Stimulated activated CD4-positive, alpha-beta T cell treated with anti-CD3 and anti-CD28 coated beads, TNF-alpha, amount 100 ng/mL, for 1 hour (primary cell): ENCODE measurements at places on chromosomes 3 and 15.

GRCh38 chr15:39419651-39420050 is 161.2 kb upstream of the THBS1 start:
- no peak for DNase-seq

DNA sequence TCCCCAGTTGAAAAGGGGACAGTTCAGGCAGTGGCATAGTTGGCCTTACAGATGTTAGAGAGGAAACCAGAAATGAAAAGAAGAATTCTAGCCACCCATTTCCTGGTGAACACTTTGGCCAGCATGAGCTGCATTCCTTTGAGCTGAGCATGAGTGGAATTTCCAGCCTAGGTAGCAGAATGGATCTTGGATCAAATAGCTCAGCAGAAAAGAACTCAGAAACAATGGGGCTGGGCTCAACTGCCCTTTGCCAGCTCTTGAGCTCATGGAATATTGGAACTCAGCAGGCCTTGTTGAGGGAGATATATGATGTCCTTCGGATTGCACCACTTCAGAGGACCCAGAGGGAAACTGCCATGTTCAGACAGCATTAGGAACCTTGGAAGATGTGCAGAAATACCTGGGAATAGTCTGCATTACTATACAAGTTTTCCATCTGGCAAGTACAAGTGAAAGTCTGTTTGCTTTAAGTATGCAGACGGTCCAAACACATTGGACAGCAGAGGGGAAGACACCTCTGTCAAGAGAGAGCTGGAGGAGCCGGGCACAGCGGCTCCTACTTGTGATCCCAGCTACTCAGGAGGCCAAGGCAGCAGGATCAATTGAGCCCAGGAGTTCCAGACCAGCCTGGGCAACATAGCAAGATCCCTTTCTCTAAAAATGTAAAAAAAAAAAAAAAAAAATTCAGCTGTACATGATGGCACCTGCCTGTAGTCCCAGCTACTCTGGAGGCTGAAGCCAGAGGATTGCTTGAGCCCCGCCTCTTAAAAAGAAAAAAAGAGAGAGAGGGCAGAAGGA is 3.1 kb upstream of the CDV3 start:
- DNase-seq = no peak

DNA sequence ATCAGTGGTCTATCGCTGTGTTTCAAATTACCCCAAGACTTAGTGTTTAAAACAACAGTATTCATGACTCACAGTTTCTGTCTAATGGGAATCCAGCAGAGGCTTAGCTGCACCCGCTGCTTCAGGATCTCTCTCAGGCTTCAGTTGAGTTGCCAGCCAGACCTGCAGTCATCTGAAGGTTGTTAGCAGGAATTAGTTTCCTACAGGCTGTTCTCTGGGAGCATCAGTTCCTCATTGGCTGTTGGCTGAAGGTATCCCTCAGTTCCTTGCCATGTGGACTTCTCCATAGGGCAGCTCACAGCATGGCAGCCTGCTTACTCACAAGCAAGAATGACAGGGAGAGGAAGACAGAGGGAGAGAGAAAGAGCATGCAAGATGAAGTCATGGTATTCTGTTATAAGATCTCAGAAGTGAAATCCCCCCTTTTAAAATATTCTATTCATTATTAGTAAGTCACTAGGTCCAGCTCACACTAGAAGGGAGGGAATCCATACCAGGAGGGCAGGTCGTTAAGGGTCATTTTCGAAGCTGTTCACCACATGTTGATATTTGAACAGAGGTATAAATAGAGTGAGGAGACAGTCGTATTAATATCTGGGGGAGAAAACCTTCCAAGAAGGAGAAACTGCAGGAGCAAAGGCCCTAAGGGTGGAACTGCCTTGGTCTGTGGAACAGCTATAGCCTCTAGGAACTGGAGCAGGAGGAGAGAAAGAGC is 473.9 kb upstream of the PPP2R3A start:
- no peak for DNase-seq

DNA sequence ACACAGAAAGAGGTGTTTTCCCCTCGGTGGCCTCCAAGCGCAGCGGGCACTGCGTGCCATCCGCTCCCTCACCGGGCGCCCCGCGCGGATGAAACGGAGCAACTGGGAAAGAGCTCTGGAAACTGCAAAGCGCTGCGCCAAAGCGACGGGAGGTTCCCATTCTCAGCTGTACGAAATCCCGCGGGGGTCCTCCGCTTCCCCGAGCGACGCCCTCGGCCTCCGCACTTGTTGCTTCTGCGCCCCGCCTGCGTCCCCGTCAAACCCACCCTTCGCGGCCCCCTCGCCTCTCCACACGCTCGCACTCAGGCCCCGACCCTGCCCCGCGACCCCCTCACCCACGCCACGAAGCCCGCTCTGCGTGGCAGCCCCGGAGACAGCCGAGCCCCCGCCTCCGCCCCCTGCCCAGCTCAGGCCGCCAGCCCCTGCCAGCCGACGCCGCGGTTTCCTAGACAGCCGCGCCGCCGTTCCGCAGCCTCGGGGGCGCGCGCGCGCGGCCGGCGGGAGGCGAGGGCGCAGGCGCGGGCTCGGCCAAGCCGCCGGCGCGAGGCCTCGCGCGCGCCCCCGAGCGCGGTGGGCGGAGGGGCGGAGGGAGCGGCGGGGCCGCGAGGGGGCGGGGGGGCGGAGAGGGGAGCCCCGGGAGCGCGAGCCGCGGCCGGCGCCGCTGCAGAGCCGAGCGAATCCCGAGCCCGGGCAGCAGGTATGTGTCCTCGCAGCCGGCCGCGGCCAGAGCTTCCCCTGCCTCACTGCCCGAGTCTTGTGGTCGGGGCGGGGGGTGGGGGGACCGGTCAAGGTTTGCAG is at the start of gene TMEM266:
Gene TMEM266, plus strand, starts transcription at position 666 of the 798 bp plus-strand sequence. CDS start 74,279 bp downstream, outside the sequence.
- DNase-seq = no peak

GRCh38 chr3:59424268-59425010 is 374.6 kb upstream of the CFAP20DC start:
- no peak for DNase-seq

GRCh38 chr3:71206305-71207165 is 377.0 kb downstream of the FOXP1 start:
- DNase-seq = no peak

GRCh38 chr3:132032959-132033358 is 1.9 kb downstream of the CPNE4 start:
- DNase-seq = no peak

DNA sequence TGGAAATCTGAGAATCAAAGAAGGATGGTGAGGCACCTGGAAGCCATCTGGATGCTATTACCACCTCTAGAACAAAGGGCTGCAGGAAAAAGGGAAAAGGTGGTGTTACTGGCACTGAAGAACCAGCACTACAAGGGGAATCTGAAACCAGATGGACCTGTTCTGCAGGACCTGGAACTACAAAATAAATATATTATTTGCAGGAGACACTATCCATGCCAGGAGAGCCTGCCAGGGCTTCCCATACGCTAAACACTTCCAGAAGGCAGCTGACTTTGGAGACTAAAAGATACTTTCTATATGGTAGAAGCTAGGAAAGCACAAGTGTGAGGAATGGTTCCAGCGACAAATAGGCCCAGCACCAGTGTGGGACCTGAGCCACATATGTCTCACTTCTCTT is 83.4 kb upstream of the POU1F1 start:
- DNase-seq = no peak

DNA sequence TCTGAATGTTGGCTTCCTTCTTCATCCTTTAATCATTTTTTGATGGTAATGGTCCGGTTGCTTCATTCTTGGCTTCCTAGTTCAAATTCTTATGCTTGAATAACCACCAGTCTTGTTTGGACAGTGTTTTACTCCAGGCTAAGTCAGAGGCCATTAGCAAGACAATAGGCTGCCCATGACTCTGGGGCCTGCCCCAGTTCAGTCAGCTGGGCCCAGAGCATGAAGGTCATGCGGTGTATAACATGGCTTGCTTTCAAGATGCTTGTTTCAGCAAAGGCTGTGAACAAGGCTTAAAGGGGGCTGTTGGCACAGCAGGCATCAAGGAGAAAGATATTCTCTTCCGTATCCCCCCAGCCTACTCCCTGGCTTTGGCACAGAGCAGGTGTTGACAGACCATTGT is 13.7 kb downstream of the TM4SF18 start:
- DNase-seq = no peak

DNA sequence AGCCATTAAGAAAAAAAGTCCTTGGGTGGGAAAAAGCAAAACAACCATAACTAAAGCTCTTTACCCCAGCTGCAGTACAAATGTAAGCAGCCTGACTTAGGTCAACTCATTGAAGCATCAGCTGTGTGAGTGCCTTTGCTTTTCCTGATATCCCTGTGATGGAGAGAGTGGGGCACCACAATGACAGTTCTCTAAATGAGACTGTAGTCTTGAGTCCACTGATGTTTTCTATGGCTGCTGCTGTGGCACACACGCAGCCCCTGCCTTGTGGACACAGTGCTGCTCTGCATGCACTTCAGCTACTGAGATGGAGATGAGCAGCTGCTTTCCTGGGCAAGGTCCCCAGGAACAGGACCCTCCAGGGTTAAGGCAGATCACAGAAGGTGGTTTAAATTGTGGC is 173.2 kb downstream of the KCNAB1 start:
- no peak for DNase-seq

DNA sequence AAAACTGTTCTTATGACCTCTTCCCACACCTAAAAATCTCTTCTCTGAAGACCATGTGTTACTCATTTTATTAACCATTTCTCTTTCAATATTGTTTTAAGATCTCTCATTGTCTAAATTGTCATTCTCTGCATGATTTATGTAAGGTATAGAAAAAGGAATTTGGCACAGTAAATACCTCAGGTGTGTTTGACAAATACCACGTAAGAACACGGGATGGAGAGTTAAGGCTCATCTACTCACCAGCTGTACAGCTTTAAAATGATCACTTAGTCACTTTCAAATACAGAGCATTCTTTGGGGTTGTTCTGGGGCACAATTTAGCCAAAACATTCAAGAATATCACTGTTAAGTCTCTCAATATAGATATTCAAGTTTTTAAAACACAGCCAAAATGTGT is 627.1 kb downstream of the MCTP2 start:
- no peak for DNase-seq

GRCh38 chr3:9862391-9863057 is 17.5 kb downstream of the CIDEC start:
- no peak for DNase-seq

GRCh38 chr3:72655723-72656122 is 192.5 kb downstream of the SHQ1 start:
- no peak for DNase-seq

- DNase-seq = no peak
Observed at GRCh38 chr3:116165135-116165534, 280.2 kb downstream of the LSAMP start.

DNA sequence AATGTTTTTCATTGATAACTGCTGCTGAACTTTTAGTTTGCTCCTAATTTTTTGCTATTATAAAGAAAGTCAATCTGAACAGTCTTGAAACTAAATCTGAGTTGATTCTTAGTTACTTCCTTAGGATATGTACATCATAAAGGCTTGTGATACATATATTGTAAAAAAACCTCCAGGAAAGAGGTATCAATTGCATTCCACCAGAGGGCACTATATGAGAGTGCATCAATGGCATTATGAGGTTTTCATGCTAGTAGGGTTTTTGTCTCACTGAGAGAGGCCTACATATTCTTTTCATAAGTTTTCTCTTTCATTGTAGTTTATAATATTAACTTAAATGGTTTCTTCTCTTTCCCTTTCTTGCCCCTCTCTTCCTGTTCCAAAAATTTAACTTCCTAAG is 46.9 kb downstream of the PIK3R4 start:
- DNase-seq = no peak

DNA sequence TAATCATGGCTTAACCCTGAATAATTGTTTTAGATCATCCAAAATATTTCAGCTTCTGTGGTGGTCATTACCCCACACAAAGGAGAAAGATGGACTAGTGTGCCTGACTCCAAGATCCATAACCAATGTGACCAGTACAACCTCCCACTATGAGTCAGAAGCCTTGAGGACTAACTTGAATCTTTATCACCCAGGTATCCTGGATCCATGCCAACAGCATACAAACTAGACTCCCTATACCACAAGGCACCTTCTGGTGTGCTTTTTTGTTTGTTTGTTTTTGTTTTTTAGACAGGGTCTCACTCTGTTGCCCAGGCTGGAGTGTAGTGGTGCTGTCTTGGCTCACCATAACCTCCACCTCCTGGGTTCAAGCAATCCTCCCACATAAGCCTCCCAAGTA is 317.7 kb downstream of the VPS13C start:
- no peak for DNase-seq

- DNase-seq = no peak
Observed at GRCh38 chr3:184377374-184377773, 633 bp downstream of the THPO start.

DNA sequence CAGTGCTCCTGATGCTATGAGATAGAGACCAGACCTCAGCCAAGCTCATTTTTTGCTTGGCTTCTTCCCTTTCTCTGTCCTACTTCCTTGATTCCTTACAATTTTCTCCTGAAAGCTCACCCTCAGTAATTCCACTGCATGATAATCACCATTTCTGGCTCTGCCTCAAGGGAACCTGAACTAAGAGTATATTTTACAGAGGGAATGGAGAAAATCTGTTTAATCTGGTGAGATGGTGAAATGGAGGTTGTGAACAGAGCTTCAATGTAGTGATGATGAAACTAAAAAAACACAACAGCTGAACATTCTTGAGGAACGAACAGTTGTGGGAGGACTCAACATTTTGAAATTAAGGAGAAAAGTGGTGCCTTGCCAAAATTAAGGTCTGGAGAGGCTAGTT is 16.3 kb downstream of the HHLA2 start:
- DNase-seq = no peak

GRCh38 chr15:81386947-81387346 is 12.9 kb upstream of the TMC3 start:
- no peak for DNase-seq
